AG08396 (cell line): ENCODE measurements at places on chromosomes 1 and 21.

DNA sequence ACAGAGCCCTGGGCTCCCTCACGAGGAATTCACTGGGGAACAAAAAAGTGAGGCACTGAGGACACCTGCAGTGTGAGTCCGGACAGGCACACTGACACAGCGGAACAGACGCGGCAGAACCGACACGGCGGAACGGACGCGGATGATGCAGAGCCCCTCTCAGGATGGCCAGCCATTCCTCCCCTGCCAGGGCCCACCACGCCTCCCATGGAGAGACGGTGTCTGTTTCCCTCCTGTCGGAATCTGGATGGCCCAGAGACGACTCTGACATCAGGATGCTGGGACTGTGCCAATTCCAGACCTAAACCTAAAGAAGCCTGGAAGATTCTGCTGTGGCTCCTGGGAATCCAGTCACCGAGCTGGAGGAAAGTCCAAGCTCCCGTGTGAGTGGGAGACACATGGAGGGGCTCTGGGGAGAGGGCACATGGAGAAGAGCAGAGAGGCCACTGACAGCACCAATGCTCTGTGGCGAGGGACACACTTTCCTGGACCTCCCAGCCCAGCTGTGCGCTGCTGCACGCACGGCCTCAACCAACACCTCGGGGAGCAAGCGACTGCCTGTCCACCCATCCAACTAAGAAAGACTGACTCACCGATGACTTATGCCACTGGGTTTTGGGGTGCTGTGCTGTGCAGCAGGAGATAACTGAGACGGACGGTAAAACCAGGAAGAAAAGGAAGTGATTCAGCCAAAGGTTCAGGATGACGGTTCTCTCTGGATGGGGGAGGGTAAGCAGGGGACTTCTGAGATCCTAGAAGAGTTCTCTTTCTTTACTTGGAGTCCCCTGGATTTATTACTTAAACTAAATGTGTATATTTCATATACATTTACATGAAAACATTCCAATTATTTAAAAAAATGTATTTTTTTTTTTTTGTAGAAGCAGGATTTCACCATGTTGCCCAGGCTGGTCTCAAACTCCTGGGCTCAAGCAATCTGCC lies 23.3 kb downstream of the ZBTB17 start:
- DNase-seq: peak; percentile 83

GRCh38 chr1:206575165-206575893 lies 36.9 kb downstream of the EIF2D start:
- DNase-seq: peak; percentile 77

DNA sequence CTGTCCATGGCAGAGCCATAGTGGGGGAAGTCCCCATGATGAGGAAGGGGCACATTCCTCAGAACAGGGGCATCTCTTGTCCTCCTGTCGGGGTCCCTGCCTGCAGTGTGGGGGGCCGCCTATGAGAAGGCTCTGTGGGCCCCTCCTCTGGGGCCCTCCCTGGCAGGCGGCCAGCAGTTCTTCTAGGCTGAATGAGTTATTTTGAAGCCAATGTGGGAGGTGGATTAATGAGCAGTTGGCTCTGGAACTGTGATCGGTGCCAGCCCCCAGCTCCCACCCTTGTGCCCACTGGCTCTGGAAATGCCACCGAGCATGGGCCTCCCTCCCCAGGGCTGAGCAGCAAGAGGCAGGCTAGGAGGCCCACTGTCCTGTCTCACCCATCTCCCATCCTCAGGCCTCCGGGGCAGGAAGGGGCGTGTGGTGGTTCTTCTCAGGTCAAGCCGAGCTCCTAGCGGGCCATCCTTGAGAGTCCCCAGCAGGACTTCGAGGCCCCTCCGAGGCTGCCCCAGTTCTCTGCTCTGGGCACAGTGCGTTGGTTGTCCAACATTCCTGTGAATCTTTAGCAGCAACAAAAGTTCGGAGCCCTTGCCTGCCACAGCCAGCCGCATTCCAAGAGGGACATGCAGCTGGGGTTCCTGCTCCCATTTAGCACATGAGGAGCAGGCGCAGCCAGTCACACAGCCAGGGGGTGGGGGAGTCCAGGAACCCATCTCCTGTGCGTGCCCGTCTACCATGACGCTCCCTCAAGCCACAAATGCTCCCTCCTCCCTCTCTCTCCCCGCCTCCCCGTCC lies 57.2 kb downstream of the EDN2 start:
- no peak for DNase-seq

GRCh38 chr1:54013393-54014008 lies 4.5 kb downstream of the LDLRAD1 start:
- DNase-seq: no peak

DNA sequence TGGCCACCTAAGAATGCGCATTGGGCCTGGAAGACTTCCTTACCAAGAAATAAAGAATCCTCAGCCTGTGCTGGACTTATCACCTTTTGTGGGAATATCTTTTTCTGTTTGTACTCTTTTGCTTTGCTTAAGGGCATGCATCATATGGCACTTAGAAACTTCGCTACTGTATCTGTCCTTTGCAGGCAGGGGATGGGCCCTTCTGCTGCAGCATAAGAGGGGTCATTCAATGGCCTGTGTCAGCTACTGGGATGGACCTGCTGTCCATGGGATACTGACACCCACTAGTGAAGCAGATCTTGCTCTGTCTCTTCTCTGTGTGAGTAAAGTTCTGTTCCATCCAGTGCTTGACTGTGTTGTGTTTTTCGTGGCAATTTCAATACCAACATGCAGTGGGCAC lies 239.0 kb upstream of the JUN start:
- DNase-seq: no peak

GRCh38 chr1:44476891-44477290 lies 71.8 kb downstream of the RNF220 start:
- DNase-seq: no peak

DNA sequence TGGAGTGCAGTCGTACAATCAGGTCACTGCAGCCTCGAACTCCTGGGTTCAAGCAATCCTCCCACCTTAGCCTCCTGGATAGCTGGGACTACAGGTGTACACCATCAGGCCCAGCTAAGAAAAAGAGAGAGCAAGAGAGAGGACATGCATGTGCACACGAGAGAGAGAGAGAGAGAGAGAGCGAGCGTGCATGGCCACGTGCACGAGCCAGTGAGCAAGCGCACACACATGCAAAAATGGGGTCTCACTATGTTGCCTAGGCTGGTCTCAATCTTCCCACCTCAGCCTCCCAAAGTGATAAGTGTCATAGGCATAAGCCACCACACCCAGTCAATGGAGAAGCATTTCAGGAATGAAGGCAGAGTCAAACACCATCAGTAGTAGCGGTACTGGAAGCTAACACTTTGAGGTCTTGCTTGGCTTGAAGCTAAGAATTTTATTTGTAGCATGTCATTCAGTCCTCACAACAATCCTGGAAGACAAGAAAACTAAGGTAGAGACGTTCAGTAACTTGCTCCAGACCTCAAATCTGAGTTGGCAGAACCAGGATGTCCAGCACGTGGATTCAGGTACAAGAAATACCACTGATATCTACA lies 14.5 kb downstream of the GNB1 start:
- no peak for DNase-seq

- no peak for DNase-seq
These were observed 16.0 kb upstream of the SCCPDH start for GRCh38 chr1:246708166-246708565.

- no peak for DNase-seq
These were observed 13.1 kb downstream of the EVA1C start for GRCh38 chr21:32425628-32426027.

- DNase-seq: no peak
These were observed 1.9 kb downstream of the TOR1AIP2 start for GRCh38 chr1:179875596-179876299.

DNA sequence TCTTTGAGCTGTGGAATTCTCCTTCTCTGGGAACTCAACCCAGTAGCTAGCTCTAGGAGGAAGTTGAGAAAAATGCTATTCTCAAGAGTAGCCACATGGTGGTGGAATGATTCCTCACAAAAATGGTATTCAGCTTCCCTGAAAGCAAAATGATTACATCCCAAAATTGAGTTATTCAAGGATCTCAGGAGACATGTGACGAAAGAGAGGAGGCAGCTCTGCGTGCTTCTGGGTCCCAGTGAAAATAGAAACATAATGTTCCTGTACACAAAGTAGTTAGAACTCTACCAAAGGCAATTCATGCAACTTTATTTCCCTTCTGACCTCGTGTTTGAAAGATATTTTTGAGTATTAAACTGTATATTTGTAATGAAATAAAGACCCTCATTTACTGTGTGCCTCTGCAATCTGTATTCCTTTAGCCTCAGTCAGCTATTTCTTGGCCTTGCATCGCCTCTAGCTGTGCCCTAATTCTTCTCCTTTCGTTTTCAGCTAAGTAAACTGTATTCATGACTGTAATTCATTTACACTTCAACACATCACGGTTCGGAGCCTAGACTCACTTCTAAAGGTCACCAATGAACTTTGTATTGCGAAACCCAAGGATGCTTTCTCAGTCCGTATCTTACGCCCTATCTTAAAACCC lies 167.3 kb downstream of the FASLG start:
- peak; percentile 62 for DNase-seq

GRCh38 chr21:37281993-37282392 lies 14.9 kb upstream of the VPS26C start:
- no peak for DNase-seq

GRCh38 chr1:58942759-58943191 lies 158.9 kb upstream of the JUN start:
- no peak for DNase-seq

- DNase-seq: no peak
These were observed 10.0 kb downstream of the GJA8 start for GRCh38 chr1:147912553-147912952.

DNA sequence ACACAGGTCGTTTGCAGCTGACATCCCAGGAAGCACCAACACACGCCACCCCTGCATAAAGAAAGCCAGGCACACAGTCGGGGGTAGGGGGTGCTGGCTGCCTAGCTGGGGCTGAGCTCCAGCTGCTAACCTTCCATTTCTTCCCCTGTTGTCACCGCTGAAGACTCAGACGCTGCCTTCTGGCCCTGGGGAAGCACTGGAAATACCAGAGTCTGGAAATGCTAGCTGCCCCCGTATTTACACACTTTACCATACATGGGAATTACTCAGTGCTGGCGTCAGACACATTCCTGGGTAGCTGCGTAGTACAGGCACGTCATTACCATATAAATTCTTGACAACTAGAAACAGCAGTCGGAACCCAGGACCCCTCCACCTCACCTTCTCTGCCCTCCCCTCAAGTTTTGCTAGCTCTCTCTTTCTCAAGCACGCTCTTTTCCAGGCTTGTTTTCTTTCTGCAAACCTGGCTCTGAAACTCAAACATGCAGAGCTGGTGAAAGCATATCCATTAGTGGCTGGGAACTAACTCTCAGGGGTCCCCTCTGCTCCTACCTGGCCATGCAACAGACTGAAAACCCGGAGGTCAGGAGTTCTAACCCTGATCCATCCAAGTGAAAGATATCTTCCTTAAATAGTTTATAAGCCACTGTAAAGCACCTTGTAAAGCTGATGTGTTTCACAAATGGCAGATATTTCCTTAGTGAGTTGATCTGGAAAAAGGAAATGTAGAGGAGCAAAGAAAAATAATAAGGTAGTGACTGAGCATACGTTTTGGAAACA lies 3.3 kb downstream of the CSRP1 start:
- peak; percentile 83 for DNase-seq

- no peak for DNase-seq
These were observed 130.5 kb downstream of the RABGAP1L start for GRCh38 chr1:174289644-174290310.

DNA sequence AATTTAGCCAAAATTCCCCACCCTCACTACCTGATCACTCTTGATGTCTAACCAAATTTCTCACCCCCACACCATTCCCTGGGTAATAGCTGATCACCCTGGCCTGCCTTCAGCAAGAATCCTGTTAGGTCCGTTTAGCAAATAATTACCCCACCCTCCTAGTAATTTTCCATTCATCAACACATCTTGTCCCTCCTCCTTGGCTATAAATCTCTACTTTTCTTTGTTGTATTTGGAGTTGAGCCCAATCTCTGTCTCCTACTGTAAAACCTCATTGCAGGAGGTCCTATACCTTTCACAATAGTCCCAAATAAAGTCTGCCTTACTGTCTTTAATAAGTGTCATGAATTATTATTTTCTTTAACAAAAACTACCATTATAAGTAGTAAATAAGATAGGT lies 6.9 kb upstream of the PRKAA2 start:
- DNase-seq: no peak

DNA sequence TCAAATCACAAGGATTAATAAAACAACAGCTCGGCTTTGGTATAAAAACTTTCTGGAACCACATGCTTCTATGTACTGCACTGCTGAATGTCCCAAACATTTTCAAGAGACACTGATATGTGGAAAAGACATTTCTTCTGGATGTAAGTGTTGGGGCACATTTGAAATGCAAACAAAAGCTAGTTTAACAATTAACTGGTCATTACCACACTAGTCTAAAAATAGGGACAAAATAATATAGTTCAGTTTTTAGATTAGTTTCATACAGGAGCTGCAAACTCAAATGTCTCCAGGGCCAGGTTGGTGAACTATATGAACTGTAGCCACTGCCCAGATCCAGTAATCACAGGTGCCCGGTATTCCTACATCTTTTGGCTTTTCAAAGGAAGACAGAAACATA lies 3.2 kb downstream of the IL23R start:
- DNase-seq: no peak

DNA sequence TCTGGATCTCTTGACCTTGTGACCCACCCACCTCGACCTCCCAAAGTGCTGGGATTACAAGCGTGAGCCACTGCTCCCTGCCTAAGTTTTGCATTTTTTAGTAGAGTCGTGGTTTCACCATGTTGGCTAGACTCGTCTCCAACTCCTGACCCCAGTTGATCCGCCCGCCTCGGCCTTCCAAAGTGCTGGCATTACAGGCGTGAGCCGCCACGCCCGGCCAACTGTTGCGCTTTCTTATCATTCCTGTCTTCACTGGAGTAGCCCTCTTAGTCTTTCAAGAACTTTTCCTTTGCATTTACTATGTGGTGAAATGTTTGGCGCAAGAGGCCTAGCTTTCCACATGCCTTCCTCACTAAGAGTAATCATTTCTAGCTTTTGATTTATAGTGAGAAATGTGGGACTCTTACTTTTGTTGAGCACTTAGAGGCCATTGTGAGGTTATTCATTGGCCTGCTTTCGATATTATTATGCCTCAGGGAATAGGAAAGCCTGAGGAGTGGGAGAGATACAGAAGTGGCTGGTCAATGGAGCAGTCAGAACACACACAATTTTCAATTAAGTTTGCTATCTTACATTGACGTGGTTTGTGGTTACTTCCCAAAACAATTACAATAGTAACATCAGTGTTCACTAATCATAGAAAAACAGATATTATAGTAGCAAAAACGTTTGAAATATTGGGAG lies 111.0 kb downstream of the ZMYM4 start:
- DNase-seq: no peak

- no peak for DNase-seq
These were observed 719.8 kb upstream of the ADGRL4 start for GRCh38 chr1:79726321-79726720.

DNA sequence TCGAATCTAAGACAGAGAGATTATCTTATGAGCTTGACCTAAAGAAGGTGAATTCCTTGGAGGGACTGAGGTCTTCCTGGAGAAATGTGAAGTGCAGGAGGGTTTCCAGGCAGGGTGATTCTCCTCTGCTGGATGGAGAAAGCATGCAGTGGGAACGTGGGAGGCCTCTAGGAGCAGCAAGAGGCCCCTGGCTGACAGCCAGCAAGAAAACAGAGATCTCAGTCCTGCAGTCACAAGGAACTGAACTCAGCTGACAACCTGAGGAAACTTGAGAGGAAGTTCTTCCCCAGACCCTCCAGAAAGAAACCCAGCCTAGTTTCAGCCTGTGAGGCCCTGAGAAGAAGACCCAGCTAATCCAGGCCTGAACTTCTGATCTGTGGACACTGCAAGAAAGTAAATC lies 345.9 kb downstream of the FAM72C start:
- no peak for DNase-seq

GRCh38 chr1:11925938-11926292 lies 312 bp downstream of the KIAA2013 start:
- DNase-seq: no peak
